Stimulated activated CD4-positive, alpha-beta T cell treated with anti-CD3 and anti-CD28 coated beads, Interleukin-12 subunit alpha, Interleukin-12 subunit beta, amount 100 ng/mL, for 48 hours (primary cell): ENCODE measurements at places on chromosomes 5 and 9.

GRCh38 chr9:2621722-2622460 is at the start of gene VLDLR:
TSS of gene VLDLR (plus strand) at chr9:2621787. CDS start at chr9:2622190, 403 bp downstream.
- DNase-seq, result no peak

DNA sequence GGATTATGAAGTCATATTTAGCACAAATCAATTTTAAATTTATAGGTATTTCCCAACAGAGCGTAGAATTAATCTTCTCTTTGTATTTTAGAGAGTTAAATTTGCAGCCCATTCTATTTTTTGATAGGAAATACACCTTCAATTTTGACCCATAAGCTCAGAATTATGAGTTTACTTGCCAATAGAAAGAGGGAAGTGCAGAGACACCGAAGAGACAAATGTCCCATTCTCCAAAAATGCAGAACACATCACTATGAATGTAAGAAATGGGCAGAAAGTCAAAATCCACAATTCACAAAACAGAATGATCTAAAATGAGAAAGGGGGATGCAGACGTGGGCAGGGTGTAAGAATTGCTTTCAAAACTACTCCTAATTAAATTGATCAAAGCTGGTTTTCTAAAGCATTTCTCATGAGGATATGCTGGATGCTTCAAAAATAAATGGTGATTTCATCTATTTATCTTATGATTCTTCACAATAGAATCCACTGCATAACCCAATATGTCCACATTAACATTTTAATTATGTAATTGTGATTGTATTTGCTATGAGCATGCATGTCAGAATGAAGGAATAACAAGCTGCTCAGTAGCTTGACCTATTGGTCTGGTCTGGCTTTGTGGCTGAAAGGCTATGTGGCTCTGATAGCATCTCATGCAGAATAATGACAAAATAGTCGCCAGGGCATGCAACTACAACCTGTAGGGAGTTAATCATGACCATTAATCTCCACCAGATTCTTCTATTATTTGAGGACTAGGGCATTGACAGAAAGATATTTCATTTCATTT is 550.1 kb upstream of the CDH18 start:
- DNase-seq, result no peak

GRCh38 chr5:128144491-128144890 is 60.9 kb downstream of the SLC12A2 start:
- DNase-seq, result no peak

DNA sequence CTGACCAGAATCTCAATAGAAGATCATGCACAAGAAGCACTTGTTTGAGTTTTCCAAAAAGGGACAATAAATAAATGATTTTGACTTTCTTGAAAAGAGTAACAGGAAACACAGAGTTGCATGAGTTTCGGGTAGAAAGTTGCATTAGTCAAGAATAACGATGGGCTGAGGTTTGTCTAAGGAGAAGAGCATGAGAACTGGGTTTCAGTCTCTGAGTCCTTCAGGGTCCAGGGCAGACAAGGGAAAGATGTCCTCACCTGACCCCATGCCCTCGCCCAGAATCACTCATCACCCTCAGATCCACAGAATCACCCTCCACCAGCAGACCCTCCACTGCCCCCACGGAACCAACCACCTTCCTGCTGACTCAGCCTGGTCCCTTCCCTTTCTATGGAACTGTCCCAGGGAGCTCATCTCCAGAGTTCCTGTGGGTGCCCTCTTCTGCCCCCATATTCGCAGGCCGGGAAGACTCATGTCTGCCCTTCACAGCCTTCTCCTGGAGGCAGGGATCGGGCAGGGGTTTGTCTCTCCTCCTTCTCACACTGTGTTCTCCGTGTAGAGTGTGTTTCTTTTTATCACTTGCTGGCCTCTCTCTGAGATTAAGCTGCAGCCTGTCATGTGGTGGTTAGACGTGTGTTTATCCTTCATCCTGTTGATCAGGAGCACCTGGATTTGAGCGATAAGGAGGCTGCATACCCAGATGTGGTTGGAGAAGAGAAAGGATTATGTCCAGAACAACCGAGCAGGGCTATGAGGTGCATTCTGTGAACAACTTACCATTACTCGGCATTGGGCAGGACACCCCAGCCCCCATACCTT is 442.6 kb downstream of the MAT2B start:
- DNase-seq, result no peak

DNA sequence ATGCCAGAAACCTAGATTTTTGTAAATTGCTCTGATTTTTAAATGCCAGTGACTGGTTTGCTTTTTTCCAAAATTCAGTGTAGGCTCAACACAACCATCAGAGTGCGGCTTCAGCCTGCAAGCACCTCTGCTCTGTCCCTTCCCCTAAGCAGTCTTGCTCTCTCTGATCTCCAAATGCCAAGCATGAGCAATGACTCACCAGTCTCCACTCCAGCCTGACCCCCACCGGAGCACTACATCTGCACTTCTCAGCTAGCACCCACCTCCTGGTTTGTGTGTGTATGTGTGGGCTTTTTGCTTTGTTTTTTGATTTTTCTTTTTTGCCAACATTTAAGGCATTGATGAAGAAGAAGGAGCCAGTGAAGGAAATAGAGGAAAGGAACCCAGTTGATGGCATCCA is 61.4 kb upstream of the ADRA1B start:
- no peak for DNase-seq

DNA sequence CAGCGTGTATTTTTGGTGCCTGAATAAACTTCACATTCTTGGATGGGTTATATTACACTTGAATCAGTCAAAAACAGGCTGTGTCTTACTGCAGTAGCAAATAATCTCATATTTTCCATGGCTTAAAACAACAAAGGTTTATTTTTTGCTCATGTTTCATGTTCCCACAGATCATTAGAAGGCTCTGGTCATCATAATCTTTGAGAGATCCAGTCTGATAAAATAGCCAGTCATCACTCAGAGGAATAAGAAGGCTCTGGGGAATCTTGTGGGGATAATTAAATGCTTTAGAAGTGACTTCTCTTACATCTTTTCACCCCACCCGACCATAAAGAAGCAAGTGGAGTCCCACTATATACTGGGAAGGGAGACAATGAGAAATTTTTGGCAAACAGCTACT is 417.7 kb downstream of the PSAT1 start:
- no peak for DNase-seq

DNA sequence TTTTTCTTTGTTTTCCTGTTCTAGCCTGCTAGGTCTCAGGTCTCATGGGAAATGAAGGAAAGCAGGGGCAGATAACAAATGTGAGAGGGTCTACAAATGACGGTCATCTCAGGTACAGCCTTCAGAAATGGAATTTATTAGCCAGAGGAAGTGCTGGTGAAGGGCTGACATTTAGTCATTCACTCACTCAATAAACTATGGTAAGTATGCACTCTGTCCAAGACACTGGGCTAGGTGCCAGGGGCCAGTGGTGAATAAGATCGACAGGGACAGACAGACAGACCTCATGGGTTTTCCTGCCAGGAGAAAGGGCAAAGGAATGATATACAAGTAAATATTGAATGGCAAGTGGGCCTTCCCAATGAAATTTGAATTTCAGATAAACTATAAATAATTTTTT is 6.3 kb downstream of the PDE6A start:
- no peak for DNase-seq

GRCh38 chr5:168800701-168801100 is 221.5 kb upstream of the PANK3 start:
- DNase-seq, result no peak

GRCh38 chr5:52015760-52016159 is 632.5 kb downstream of the ISL1 start:
- DNase-seq, result no peak

- DNase-seq, result no peak
These were observed 20.0 kb downstream of the ANKH start for GRCh38 chr5:14851597-14851996.

GRCh38 chr5:5025774-5026408 is 114.2 kb upstream of the ADAMTS16 start:
- DNase-seq, result no peak

DNA sequence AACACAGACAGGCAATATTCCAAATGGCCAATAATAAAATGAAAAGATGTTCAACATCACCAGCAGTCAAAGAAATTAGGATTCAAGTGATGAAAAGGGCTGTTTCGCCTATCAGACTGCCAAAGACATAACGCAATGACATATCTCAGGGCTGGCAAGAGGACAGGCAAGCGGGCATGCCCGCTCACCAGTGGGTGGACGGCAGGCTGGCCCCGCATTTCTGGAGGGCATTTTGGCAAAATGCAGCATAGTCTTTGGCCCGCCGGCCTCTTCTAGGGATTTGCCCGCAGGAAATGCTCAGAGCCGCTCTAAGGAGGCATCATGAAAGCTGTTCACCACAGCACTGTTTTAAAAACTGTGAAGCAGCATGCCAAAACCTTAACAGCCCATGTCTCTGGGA is 1.4 kb upstream of the PPP1R26 start:
- no peak for DNase-seq

DNA sequence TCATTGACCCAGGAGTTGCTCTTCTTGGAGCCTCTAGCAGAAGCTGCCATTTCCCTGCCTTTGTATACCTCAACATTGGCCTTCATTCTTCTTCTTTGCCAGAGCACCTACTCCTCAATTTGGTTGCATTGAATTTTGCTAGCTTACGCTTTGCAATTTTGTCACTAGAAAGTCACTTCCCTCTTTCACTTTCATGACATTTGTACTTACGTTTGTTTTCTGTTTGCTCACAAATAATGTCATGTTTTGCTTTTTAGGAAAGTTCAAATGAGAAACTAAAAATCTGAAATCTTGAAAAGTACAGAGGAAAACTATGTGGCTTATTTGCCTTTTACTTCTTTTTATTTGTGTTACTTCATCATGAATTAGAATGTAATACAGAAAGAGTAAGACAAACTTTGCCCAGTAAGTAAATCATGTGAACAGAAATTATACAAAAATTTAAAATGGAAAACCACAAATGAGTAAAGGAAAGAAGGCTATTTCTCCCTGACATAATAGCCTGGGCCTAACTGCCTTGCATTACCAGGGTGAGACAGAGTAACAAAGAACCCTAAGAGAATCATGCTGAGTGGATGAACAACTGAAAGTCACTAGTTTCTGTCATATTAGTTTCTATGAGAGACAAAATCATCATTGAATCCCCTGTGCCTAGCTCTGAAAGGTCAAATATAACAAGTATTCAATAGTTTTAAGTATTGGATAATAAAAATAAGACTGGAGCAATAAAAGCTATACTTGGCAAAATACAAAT is 7.4 kb upstream of the IFNA1 start:
- DNase-seq, result no peak

DNA sequence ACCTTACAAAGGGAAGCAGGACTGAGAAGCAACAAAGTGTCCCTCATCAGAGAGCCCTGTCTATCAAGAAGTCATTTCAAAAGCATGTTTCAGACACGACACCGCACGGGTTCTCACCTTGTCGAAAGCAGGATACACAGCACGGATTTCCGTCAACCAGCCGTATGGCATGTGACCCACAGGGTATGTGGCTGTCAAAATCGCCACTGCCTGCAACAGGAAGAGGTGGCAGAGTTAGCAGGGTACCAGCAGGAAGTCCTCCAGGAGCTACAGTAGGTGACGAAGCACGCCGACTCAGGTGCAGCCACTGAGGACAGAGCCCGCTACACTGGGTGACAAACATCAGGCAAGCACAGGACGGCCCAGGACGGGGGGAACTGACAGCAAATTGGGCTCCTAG is 81.2 kb downstream of the OTULIN start:
- DNase-seq, result no peak

DNA sequence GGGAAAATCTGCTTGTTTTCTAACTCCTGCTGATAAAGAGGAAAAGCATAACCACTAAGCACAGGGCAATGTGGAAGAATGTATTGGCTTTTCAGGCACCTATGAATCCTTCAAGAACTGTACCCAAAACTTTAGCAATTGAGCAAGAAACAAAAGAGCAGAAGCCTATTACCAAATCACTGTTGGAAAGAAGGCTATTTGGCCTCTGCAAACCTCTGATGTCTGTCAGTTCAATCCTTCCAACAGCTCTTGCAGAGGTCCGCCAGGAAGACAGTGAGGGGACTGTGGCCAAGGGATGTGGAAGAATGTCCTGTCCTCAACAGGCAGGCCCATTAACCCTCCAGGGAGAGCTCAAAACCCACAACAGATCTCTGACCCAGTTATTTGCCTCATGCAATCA is 328.6 kb downstream of the ENC1 start:
- no peak for DNase-seq

DNA sequence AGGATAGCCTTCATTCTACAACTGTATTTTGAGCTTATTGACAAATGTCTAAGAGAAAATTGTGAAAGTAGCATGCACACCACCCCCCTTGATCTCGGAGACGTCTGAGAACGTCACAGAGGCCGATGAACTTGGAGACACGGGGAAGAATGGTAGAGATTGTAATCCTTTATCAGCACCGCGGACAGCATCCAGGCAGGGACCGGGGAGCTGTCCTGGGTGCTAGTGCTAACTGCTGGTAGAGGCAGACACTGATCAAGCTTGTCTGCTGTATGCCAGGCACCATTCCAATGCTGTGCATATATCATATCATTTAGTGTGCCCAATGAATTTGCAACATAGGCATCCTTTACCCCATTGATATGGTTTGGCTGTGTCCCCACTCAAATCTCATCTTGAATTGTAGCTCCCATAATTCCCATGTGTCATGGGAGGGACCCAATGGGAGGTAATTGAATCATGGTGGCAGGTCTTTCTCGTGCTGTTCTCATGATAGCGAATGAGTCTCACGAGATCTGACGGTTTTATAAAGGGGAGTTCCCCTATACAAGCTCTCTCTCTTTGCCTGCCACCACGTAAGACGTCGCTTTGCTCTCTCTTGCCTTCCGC is 98.8 kb downstream of the LHX2 start:
- peak; percentile 44 for DNase-seq

DNA sequence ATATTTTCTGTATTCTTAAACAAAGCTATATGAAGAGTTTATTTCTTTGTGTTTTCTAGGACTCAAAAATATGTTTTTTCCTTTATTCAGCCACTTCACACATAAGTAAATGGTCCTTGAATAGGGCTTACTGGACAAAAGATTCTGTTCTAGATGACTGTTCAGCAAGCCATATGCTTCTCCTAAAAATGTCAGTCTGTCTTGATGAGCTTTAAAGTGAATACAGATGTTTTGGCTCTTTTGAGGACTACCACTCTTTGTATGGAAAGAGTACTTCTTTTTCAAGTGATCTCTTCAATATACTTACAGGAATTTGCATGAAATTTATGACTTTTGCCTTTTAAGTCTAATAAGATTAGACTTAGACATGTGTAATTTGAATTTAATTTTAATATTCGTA is 8.4 kb downstream of the NDUFS4 start:
- no peak for DNase-seq

- DNase-seq, result no peak
These were observed 344.3 kb upstream of the ARRDC3 start for GRCh38 chr5:91727463-91727862.

DNA sequence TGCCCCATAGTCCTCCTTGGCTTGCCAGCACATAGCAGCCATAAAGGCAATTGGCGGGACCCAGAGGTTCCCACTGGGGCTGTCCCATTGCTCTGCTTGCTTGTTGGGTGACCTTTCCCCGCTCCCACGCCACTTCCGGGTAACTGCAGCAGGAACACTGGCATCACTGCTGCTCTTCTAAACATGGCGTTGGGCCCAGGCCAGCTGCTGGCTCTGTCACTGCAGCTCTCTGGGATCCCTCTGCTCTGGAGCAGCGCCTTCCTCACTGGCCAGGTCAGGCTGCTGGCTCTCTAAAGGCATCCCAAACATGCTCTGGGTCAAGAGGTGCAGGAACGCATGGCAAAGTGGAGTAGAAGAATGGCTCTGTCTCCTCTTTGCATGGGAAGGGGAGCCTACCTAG is 92.9 kb downstream of the DRD1 start:
- DNase-seq, result no peak

GRCh38 chr5:110458313-110458712 is 268.2 kb downstream of the TMEM232 start:
- DNase-seq, result no peak

- DNase-seq, result no peak
These were observed 19.0 kb downstream of the ABLIM3 start for GRCh38 chr5:149160291-149160787.

- DNase-seq, result no peak
These were observed 63.8 kb upstream of the PPARGC1B start for GRCh38 chr5:149666212-149666852.
